Stimulated activated CD8-positive, alpha-beta memory T cell treated with anti-CD3 and anti-CD28 coated beads, Interleukin-4, amount 100 ng/mL, for 1 hour (primary cell): ENCODE measurements at places on chromosomes 11 and 22.

- DNase-seq, result no peak
Measured at GRCh38 chr11:87295237-87295636, 257.5 kb downstream of the TMEM135 start.

DNA sequence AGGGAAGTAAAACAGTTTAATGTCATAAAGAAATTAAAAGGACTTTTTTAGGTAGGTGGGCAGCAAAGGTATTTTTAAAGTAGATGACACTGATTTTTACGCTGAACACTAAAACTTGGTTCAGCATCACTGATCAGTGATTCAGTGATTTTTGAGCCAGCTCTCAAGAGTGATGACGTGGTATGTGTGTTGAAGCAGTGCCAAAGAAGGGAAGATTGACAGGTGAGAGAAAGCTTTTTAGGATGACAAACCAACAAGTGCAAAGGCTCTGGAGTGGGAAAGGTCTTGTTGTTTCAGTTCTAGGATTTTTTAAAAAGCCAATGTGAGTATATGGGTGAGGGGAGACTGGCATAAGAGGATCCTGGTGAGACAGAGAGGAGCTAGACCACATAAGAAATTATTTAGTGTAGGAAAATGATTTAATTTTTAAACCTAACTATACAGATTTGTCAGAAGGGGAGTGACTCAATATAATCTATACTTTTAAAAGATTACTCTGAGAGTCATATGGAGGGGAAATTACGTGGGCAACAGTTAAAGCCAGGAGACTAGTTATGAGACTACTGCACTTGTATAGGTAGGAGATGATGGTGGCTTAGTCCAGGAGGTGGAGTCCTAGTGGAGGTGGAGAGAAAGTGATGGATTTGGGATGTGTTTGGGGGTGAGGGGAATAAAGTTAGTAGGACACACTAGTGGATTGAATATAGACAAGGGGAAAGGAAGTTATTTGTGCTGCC, 17.6 kb upstream of the CALCB start:
- no peak for DNase-seq

DNA sequence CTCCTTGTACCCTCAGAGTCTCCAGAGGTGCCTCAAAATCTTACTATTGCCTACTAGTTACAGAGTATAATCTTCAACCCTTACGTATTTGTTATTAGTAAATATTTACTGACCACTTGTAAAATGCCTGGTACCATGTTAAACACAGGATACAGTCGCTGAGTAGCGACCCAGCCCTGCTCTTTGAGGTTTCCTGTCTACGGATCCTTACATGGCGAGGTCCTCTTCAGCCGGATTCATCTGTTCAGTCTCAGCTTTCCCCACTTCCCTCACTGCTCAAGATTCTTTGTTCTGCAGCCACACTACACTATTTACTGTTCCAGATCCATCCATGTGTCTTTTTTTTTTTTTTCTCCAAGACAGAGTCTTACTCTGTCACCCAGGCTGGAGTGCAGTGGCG, 13.2 kb upstream of the TTC36 start:
- DNase-seq, result no peak

DNA sequence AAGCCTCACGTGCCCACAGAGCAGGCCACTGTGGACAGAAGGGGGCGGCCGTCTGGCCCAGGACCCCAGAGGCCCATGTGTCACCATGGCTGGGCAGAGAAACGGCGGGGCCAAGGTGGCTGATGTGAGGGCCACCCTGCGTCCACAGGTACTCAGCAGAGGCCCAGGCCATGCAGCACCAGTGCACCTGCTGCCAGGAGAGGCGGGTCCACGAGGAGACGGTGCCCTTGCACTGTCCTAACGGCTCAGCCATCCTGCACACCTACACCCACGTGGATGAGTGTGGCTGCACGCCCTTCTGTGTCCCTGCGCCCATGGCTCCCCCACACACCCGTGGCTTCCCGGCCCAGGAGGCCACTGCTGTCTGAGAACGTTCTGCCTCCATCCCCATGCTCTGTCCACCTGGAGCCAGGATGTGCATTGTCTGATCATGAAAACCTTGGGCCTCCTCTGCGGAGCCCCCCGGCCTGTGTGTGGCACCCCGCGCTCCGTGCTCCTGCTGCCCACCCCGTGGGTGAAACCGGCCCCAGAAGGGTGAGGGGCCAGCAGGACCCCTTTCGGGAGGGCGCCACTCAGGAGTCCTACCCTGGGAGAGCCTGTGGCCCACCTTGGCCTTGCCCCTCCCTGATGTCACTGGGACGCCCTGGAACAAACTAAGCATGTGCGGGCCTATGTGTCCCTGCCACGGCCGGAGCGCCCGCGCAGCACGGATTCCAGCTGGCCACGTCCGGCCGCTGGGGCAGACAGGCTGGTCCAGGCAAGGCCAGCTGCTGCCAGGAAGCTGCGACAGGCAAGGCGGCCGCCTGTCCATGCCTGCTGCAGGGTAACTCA, 38.6 kb downstream of the MUC5B start:
- DNase-seq, result no peak

- no peak for DNase-seq
Measured at GRCh38 chr11:65448074-65448417, 25.4 kb downstream of the NEAT1 start.

DNA sequence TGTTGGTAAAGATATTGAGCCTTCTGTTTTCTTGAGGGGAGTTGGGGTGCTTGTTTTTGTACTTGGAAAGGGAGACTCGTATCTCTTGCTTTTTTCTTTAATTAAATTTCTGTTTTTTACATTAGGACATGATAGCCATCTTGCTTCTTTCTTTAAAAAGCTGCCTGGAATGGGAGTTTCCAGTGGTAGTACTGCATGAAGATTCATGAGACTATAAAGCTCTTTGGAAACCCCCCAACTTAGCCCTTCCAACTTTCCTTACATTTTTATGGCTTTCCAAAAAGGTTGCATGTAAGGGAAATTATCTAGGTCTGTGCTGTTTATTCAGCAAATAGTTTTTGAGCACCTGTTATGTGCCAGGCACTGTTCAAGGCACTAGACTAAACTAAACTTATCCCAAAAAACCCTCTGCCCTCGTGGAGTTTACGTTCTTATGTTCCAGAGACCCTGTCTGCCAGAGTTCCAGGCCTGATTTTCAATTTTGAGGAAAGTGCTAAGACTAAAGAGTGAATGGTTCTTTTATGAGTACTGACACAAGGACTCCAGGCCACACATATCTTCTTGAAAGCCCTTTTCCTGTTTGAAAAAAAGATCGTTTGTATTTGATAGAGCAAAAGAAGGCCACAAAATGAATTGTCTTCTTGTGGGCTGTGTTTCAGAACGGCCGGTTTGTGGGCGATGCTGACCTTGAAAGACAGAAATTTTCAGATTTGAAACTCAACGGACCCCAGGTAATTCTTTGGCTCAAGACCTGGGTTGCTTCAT, 31.9 kb downstream of the CTNND1 start:
- DNase-seq, result no peak

- no peak for DNase-seq
Measured at GRCh38 chr22:37953062-37953436, 352 bp downstream of the C22orf23 start.

DNA sequence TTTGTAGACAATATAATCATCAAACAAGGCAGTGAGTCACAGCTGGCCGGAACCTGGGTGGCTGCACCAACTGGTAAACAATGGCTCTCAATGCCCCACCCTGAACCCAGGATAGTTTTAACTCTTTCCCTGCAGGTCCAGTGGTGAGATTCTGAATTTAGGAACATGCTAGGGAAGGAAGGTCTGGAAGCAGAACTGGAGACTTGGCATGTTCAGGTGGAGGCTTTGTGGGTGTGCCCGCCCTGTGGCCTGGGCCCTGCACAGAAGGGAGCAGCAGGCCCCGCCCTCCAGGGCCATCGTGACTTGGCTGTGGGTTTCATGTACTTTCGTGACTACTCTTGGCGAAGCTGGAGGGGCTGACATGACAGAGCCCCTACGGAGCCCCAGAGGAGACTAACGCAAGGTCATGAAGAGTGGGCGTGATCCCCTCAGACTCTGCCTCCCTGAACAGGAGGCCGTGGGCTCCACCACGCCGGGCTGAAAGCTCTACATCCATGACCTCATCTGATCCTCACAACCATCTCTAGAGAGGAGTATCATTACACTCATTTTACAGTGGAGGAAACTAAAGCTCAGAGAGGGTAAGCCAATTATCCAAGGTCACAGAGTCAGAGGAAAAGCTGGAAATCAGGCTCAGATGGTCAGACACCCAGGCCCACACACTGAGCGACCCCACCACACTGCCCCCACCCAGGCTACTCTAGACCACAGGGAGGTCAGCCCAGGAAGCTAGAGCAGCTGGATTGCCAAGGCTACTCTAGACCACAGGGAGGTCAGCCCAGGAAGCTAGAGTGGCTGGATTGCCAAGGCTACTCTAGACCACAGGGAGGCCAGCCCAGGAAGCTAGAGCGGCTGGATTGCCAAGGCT, 27.3 kb downstream of the MAFF start:
- DNase-seq, result no peak

GRCh38 chr11:2269601-2270321, 627 bp downstream of the ASCL2 start:
- DNase-seq, result no peak

DNA sequence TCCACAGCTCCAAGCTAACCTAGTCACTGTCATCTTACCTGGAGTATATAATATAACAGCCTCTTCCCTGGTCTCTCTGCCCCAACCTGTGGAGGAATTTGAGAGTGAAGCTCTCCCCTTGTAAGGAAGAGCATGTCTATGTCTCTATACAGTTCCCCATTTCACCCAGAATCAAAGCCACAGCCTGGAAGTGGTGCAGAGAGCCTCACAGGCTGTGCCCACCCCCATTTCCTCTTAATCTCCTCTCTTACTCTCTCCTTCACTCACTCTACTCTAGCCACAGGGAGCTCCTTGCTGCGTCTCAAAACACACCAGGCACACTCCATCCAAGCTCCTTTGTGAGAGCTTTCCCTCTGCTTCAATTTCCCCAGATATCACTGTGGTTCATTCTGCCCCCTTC, 302.5 kb upstream of the ISX start:
- no peak for DNase-seq

DNA sequence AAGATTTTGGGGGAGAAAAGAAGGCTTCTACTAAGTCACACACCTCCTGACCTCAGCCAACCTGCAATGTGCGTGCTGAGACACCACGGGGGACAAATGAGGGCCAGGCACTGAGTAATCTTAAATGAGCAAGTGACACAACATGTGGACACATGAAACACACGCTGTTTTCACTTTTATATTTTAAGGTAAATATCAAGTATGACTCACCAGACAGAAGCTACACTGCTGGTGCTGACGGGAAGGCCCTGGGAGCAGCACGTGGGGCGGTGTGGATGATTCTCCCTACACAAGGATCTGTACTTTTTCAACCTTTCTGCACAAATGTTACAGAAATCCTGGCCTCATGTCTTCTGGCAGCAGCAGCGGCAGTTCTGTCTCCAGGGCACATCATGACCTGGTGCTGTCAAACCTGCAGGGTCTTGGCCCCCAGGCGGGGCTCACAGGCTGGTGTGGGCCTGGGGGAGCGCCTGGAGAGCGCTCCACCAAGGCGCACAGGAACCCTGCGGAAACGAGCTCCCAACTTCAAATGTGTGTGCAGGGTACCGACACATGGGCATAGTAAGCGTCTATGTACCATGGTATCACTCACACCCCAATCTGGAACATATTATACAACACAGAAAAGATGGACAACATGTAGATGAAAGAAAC, 61.7 kb downstream of the DGCR2 start:
- no peak for DNase-seq

- DNase-seq, result no peak
Measured at GRCh38 chr11:59271811-59272327, 59.1 kb upstream of the MPEG1 start.

DNA sequence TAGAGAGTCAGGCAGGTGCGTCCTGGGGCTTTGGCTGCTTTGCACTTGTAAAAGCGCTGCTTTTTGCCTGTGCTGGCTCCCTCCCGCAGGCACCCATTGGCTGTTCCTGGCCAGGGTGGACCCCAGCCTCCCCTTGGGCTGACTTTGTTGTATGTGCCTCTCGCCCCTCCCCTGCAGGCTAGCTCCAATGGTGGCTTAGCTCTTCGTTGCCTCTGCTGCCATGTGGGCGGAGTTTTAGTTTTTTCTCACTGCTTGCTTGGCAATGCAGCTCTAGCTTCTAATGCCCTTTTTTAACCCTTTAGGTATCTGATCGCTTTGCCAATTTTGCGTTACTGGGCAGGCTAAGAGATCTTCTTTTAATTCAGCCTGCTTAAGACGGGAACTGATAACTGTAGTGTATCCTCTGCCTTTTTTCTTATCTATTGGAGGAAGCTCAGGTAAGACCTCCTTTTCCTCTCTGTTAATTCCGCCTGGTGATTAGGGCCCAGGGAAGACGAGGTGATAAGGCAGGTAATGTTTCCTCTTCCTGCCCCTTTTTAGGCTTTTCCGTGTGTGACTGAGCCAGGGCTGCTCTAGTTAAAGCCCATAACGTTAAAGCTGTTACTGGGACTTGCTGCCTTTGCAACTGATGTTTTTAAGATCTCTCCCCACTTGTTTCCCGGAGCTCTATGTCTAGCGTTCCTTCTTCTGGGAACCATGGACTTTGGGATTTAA, 11.7 kb upstream of the GLYATL1 start:
- no peak for DNase-seq

DNA sequence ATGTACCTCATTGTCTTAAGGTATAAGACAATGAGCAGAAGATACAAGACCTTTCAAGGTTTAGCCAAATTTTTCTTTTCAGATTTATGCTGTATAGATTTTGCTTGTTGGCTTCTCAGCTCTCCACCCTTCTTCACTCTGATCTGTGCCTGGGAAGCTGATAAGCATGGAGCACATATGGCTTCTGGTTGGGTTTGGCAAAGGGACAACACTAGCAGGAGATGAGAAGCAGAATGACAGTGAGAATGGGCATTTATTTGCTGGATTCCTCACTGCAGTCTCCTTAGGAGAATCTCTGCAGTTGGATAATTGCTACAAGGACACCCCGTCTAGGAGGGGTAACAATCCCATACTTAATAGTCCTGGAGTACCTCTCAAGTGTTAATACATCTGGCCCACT, 474.8 kb upstream of the CCDC90B start:
- DNase-seq, result no peak

DNA sequence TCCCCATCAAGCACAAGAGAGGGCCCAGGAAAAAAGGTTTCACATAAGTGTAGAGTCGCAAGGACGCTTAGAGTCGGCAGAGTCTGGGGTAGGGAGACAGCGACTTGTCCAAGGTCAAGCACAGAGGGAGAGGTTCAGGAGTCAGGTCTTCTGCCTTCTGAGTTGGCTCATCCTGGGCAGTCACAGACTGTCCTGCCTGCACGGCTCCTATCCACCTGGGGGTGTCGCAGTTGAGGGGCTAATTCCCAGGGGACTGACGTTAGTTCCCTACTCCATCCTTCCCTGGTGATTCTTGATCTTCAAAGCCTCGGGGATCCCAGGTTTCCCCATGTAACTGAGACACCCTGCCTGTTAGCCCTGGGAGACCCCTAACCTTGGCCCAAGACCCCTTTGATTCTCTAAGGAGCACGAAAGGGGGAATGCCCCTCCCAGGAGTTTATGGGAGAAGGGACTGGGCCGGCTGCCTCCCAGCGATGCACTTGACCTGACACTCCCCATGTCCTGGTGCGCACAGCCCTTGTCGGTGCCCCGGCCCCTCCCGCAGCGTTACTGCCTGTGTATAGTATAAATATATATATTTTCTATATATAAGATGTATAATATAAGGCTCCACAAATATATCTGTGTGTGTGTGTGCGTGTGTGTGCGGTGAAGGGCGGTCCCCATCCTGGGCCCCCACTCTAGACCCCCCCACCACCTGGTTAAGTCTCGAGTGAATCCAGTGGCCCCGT, 14.7 kb upstream of the TAB1 start:
- DNase-seq, result no peak
